ENCODE measurements at places on chromosomes 3 and 15.

DNA sequence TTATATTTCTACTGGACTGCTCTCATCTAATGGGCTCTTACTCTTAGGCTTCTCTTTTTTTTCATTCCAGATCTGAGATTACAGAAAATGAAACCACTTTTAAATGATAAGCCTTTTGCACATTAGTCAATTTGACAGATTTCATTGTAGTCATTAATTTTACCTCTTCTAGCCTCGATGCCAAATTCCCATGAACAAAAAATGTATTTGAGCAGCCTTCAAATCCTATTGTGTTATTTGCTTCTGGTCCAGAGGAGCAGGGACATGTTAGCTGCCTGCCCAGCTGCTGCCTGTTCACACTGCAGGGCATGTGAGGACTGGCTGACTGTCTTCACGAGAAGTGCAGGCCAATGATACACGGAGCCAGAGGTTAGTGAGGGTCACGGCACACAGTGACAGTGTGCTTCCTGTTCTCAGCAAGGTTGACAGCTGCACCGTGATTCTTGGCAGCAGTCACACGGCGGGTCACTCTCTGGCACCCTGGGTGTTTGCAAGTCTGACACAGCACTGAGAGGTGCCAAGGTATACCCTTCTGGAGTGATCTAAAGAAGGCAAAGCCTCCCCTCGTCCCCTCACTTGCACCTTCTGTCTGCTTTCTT lies 40.8 kb downstream of the KAT2B start:
- DNase-seq, result peak; percentile 42

DNA sequence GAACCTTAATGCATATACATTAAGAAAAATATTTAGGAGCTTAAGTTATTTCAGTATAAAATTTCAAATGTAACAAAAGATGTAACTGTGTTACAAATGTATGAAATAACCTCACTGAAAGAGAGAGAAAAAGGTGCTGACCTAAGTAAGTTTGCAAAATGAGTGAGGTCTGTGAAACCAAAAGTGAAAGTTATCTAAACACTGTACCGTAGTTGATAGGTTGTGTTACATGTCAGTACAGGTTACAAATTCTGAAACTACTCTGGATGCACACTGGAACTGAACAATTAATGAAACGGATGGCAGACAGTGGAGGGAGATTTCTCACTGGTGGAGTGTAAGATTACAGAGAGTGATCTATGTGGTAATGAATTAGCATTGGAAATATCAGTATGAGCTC lies 420.7 kb downstream of the ZNF385D start:
- DNase-seq, result no peak

- peak; percentile 32 for DNase-seq
Measured at GRCh38 chr15:36501063-36501678, 78.3 kb upstream of the CDIN1 start.

GRCh38 chr3:59565125-59565524 lies 515.3 kb upstream of the CFAP20DC start:
- DNase-seq, result no peak

- DNase-seq, result no peak
Measured at GRCh38 chr3:194500198-194500597, 13.4 kb upstream of the ATP13A3 start.

- no peak for DNase-seq
Measured at GRCh38 chr3:135528413-135529015, 437.0 kb upstream of the PPP2R3A start.

- no peak for DNase-seq
Measured at GRCh38 chr3:185858502-185859225, 33.8 kb upstream of the IGF2BP2 start.

DNA sequence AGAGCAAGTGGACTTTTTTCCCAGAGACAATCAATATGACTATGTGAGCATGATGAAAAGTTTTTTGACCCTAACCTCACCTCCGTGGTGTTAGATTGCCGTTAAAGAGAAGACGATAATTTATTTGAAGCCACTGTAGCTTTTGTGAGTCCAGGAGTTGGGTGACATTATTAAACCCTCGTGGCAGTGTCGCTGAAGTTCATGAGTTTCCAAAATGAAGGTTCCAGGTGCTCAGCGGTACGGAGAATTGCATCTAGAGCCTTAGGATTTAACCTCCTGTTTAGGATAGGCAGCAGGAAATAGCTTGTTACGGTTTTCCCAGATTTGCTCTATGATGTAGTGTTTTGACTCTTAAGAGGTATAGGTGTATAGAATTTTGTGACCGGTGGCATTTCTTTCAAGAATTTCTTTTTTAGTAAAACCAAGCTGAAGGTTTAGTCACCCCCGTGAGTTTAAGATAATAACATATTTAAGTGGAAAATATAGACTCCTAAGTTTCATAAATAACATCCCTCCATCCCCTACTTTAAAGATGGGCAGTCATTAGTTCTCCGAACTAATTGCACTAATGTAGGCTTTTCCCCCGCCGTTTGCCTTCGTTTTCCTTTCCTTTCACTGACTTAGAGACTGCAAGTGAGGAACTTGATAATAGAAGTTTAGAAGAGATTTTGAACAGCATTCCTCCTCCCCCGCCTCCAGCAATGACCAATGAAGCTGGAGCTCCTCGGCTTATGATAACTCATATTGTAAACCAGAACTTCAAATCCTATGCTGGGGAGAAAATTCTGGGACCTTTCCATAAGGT lies 2.0 kb downstream of the SMC4 start:
- DNase-seq, result no peak

- no peak for DNase-seq
Measured at GRCh38 chr3:154022606-154023005, 98.6 kb upstream of the ARHGEF26 start.

GRCh38 chr3:2783261-2783660 lies 326.9 kb downstream of the IL5RA start:
- DNase-seq, result no peak

DNA sequence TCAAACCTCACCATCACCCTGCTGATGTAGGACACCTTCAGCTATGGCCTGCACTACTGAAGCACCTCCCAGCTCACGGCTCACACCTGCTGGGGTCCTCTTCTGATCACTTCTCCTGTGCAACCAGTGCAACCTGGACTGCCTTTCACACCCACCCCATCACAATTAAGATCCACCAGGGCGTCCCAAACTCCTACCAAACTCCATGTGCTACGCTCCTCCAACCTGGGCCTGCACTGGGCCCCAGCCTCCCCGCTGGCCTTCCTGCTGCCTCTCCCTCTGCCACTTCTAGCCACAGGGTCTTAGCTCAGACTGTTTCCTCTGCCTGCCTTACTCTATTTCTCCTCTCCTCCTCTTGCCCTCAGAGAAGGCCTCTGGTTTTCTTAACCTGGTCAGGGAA lies 12.8 kb downstream of the MESD start:
- no peak for DNase-seq

- no peak for DNase-seq
Measured at GRCh38 chr15:63135281-63135680, 13.6 kb downstream of the LACTB start.

- DNase-seq, result no peak
Measured at GRCh38 chr3:129421988-129422745, 6.3 kb downstream of the EFCAB12 start.

GRCh38 chr3:189289251-189289650 lies 117.5 kb downstream of the TPRG1 start:
- no peak for DNase-seq

DNA sequence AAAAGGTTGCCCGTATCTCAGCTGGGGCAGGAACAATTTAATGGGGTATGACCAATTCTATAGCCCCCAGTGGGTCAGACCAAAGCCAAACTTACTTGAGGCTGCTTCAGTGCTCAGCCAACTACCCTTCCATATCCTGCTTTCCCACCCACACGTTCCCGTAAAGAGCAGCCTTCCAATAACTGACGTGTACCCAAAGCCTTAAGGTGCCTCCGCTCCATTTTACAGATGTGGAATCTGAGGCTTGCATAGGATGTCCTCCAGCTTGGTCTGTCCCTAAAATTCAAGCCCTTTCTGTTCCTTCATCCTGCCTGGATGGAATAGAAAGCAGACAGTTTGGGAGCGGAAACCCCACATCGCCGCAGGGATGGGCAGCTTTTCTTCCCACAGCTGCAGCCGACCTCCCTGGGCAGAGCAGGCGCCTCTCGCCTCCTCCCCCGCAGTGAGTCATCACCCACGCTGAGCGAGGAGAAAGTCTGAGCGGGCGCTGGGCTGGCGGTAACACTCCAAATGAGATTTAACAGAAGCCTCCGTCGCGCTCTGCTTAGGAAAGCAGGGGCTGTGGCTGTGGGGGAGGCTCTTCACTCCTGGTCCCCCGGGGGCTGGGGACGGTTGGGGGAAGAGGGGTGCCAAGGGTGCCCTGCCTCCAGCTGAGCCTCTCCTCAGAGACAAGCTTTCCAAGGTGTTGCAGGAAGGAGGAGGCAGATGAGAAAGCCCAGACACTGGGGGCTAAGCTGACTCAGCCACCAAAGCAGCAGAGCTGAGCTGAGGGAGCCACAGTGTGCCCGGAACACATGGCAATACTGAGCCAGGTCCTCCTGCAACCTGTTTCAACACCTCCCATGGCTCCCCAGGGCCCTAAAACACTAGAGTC lies 57.8 kb upstream of the HRH1 start:
- DNase-seq, result no peak

DNA sequence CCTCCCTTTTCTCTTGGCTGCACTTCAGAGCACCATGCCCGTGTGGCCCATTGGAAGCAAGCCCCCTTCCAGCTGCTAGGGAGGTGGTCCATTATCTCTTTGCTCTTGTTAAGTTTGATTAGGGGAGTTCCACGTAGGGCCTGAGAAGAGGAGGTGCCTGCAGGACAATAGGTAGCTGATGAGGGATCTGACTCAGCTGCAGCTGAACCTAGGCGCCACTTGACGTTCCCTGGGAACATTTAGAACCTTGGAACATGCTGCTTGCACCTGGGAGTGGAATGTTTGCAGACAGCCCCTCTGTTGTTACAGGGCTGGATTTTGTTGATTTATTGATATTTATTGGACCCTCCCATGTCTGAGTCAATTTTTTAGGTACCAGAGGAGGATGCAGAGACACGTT lies 4.7 kb downstream of the SMAD3 start:
- no peak for DNase-seq

DNA sequence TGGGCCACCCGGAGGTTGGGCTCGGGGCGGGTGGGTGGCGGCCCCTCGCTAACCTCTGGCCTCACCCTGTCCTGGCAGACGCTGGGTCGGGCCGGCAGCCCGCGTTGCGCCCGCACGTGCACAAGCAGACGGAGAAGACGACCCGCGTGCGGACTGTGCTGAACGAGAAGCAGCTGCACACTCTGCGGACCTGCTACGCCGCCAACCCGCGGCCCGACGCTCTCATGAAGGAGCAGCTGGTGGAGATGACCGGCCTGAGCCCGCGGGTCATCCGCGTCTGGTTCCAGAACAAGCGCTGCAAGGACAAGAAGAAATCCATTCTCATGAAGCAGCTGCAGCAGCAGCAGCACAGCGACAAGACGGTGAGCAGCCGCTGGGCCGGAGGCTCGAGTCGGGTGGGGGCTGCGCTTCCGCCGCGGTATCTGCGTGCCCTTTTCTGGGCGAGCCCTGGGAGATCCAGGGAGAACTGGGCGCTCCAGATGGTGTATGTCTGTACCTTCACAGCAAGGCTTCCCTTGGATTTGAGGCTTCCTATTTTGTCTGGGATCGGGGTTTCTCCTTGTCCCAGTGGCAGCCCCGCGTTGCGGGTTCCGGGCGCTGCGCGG lies 3.7 kb downstream of the ISL2 start:
- no peak for DNase-seq

All from hypothalamus (tissue), 51 donors.